Stimulated activated CD4-positive, alpha-beta T cell treated with anti-CD3 and anti-CD28 coated beads, Interleukin-4, amount 100 ng/mL, for 1 hour (primary cell): ENCODE measurements at places on chromosomes 6 and 20.

DNA sequence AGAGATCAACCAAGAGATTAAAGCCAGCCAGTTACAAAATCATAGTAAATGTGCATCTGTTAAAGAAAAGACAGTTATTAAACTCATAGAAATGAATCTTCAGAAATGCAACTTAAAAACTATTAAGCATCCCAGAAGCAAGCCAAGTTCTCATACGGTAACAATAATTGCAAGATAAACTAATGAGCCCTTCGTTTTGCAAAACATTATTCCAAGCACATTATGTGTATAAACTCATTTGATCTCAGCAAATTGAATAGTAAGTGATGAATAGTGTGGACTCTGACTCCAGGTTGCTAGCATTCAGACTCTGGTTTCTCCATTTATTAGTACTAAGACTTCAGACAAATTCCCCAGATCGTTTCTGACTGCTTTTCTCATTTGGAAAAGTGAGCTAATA is 85.2 kb downstream of the SNAP25 start:
- no peak for DNase-seq

DNA sequence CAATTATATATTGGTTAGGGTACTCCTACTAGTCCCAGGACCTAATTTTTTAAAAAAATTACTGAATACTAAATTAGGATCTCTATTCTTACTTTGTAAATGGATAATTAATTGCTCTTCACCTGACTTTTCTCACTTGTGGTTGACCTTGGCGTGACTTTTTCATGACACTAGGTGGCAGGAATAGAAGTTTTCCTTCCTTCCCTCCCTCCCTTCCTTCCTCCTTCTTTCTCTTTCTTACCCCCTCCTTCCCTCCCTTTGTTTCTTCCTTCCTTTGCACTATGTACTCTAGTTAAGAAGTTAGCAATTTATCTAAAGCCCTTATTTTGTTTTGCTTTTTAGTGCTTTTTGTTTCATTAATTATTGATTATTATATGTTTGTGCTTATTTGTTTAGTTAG is 20.4 kb upstream of the HBS1L start:
- no peak for DNase-seq

GRCh38 chr6:34664256-34664971 is 32.2 kb downstream of the ILRUN start:
- no peak for DNase-seq

DNA sequence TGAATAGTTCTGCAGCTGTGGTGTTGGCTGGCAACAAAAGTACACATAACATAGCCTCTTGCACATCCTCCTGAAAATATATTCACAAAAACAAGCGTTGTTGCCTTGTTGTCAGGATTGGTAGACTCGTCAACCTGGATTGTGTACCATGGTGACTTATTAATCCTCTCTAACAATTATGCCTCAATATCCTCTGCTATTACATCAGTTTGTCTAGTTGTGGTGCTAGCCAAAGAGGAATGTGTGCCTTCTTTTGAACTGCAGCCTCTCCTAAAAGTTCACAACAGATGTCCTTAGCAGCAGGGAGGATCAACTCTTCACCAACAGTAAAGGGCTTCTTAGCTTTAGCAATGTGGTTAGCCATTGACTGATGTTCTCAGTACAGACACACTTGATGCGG is 3.6 kb upstream of the SF3B5 start:
- DNase-seq, result no peak

DNA sequence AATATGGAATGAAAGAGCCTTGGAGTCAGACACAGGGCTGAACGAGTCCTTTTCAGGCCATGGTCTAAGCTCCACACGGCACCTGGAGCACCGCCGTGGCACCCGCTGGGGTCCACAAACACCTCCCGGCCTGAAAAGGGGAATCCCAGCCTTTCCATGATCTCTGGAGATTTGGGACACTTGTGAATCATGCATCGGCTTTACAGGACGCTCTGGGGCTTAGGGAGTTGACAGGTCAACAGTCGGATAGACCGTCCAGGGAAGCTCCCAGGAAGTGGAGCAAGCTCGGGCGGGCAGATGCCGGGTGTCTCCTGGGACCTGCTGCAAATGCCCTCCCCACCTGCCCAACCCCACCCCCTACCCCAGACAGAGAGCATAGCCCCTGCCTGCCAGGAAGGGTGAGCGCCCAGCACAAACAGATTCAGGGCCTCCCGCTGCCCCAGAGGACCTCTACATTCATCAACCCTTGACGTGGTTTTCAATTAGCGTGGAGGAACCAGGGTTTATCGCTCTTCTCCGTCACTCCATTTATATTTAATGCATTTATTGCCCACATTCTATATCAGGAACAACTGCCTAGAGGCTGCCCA is 53.6 kb downstream of the YTHDF1 start:
- no peak for DNase-seq

DNA sequence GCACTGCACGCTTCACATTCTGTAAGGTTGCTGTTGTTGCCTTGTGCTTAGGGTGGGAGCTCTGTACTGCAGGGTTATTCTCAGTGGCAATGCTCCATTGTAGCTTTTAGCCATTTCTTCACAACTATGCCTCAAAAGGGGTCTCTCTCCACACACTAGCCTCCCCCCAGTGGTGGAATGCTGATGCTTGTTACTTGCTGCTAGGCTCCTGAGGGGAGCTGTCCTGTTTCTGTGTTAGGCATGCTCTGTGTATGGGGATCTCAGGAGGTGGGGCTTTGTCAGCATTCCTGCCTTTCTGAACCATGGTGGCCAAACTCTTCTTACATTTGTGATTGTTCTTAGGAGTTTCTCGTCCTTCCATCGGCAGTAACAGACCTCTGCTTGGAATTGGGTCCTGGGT is 18.8 kb downstream of the TMEM170B start:
- no peak for DNase-seq
